ENCODE measurements at places on chromosomes 4 and X.

DNA sequence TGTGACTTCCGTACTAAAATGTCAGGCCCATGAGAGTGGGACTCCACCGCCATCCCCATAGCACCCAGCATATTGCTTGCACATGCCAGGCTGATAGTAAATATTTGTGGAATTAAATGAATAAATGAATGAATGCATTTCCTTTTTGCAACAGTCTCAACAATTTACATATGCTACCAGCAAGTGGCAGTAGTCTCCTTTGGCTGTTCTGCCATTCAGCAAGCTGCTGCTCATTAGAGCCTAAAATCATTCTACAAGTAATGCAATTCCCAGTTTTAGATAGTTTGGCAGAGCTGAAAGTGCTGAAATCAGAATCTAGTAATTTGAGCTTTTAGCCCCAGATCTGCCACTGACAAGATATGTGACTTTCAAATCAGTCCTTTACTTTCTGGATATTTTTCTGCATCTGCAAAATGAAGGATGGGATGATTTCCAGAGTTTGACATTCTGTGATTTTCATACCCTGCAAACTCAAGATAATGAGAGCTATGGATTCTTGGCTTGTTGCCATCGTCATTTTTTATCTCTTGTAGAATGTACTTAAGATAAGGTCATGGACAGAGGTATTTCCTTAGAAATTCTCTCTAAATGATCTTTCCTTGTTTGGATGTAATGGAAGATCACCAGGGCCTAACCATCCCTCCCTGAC, 35.7 kb upstream of the INTS6L start:
- DNase-seq = no peak
- H3K36me3 ChIP-seq = no peaks in the 10 kb centered on the region
- H3K4me3 ChIP-seq = no peak overlapping the region
- H3K4me1 ChIP-seq = no peaks in the 10 kb centered on the region
- H3K27me3 ChIP-seq = no peaks in the 10 kb centered on the region

GRCh38 chr4:26126143-26126718, 194.6 kb upstream of the RBPJ start:
- no peaks in the 10 kb centered on the region for H3K36me3 ChIP-seq
- no peak overlapping the region for H3K4me3 ChIP-seq
- H3K27me3 ChIP-seq = no peaks in the 10 kb centered on the region
- H3K4me1 ChIP-seq = no peaks in the 10 kb centered on the region
- H3K27ac ChIP-seq = no peak overlapping the region

DNA sequence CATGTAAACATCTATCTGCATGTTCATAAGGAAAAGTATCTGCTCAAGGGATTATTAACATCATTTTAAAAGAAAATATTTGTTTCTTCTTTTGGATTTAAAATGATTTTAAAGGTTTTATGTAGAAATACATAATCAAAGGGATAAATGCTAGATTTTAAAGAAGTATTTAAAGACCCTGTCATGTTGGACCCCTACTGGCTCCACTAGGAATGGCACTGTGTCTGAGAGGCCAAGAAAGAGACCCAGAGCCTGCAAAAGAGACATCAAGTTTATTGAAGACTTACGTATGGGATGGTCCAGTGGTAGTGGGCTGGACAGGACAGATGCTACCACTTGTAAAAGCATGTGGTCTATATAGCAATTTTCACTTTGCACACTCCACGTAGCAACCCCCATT, 78.7 kb upstream of the PCDH18 start:
- no peaks in the 10 kb centered on the region for H3K4me1 ChIP-seq
- no peaks in the 10 kb centered on the region for H3K36me3 ChIP-seq
- no peak overlapping the region for H3K4me3 ChIP-seq
- H3K27ac ChIP-seq = no peak overlapping the region
- DNase-seq = no peak

DNA sequence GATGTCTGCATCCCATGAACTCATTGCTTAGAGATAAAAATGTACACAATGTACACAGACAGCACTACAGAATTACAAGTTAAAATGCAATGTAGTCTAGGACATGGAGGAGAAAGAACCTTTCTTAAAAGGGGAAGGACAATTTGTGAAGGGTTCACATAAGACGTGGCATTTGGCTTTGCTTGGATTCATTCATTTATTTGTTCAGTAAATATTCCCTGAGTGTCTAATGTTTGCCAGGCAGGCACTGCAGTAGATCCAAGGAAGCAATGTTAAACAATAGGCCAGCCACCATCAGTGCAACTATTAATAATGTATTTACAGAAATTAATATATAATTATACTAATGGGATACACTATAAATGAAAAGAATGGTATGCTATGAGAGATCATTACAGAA, 94.4 kb downstream of the GRIA2 start:
- no peaks in the 10 kb centered on the region for H3K4me1 ChIP-seq
- no peaks in the 10 kb centered on the region for H3K36me3 ChIP-seq
- H3K4me3 ChIP-seq = no peak overlapping the region

All from tibial artery (tissue), 4 donors.